ENCODE measurements at places on chromosomes 1 and 21.

DNA sequence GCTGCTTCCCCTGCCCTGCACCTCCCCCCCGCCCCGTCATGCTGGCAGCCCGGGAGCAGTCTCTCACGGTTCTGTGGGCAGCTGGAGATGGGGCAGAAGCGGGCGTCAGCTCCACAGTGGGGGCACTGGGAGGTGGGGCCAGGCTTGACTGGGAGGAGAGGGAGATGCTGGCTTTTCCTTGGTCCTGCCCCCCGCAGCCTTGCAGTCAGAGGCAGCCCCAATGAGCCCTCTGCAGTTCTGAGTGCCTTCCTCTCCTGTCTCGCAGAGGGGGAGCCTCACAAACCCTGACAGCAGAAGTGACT lies 21.7 kb downstream of the ARHGEF10L start:
- no peak for DNase-seq

GRCh38 chr1:112759228-112759627 lies 44.1 kb upstream of the PPM1J start:
- DNase-seq = no peak

DNA sequence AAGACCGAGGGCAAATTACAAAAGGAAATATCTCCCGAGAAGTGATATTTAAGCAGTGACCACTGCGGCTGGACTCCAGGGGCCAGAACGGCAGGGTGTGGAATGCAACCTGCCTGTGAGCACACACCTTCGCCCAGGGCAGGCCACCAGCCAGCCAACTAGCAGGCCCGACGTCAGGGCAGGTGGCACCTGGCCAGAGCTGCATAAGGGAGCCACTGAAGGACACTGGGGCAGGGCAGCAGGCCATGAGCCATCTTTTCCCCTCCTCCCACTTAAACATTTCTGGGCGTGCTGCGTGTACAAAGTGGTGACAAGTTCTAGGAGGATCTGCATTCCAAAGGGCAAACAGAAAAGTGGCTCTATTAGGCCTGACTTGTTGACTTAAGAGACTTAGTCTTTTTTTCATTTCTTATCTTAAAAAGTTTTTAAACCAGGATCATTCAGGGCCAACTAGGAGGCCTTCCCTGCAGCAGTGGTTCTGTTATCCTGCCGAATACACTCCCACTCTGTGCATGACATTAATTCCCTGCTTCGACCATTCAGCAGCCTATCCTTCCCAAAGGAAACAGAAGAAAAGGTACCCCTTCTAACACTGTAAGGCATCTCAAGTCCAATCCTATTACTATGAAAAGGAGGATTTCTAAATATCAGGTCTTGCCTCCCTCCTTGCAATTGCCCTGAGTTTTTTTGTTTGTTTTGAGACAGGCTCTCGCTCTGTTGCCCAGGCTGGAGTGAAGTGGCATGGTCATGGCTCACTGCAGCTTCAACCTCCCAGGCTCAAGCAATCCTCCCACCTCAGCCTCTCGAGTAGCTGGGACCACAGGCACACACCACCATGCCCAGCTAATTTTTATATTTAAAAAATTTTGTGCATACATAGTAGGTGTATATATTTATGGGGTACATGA lies 96.3 kb downstream of the BCAR3 start:
- no peak for DNase-seq

DNA sequence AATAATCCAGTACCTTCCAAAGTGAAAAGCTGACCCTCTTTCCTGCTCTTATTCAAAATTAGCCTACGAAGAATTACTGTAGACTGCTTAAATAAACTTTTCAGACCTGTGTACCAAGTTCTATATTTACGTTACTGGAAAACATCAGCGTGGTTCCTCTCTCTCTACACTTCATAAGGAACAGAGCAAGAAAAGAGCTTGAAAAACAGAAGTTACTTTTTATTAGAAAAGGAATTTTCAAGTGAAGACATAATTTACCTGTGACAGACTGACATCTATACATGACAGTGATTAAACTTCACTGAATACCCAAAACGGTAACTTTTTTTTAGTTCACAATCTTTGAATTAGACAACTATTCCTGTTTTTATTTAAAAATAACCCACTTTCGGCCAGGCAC lies 2.7 kb downstream of the ENAH start:
- DNase-seq = no peak

DNA sequence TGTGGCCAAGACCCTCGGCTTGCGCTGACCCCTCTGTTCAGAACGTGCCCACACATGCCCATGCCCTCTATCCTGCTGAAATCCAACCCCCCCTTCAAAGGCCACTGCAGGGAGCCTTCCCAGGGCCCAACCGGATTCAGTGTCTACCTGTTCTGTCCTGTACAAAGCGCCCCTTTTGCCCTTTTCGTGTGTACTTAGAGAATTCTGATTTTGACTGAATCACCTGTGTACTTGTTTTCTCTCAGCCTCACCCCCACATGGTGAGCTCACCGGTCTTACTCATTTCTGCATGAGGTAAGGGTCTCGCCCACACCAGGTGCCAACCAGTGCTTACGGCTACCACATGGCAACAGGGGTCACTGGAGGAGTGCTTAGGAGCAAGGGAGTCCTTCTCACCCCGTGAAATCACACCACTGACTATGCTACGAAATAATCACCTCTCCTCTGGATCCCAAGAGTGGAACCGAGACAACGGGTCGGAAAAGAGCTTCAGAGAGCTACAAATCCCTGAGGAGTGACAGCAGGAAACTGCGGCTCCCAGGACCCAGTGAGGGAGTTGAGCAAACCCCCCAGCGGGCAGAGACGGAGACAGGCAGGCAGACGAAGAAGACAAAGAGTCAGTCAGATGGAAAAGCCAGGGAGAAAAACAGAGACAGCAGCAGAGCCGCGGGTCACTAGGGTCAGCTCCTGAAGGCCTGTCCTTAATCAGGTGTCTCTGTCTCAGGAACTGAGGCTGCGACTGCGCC lies 2.1 kb upstream of the S100A2 start:
- DNase-seq = no peak

DNA sequence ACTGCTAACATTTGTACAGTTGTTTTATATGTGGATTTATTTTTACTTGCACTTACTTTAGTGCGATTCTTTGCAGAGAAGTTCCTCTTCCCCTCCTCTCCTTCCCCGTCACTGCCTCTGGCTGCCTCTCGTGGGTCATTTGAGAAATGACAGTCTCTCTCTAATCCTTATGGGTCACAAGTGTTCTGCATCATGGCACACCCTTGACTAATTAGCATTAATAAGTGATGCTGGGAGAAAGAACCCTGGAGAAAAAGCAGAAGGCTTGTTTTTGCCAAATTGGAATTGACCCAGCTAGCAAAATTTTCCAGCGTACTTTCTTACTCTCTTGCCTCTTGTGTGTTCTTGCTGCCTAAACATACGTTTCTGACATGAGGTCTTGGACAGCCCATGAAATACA lies 301.2 kb downstream of the DUSP10 start:
- DNase-seq = no peak

DNA sequence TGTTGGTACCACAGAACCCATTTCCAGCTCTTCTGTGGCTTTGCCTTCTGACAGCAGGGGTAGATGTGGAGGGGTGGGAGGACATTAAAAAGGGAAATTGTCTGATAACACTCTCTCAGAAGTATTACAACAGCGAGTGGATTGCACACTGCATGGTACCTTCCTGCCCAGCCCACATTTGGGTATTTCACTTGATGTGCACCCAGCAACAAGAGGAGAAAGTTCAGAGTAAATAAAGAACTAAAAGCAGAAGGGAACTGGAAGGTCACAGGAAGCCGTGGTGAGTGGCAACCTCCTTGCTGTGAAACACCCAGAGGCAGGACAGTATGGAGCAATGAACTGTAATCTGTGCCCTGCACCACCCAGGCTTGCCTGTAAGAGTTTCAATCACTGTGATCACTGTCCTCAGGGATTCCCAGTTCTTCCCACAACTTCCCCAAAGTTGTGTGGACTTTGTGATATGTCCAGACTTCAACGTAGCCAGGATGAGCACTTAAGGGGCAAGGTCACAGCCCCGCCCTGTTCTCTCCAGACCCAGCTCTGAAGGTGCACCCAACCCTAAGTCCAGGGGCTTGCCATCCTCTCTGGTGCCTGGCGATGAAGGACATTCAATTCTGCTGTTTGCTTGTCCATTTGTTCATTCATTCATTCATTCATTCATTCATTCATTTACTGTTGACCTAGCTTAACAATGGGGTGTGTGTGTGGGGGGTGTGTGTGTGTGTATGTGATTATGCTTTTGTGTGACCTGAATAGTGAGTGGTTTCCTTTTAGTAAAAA lies 18.7 kb upstream of the F5 start:
- no peak for DNase-seq

- no peak for DNase-seq
These were observed 15.3 kb upstream of the PGBD5 start for GRCh38 chr1:230441183-230442029.

DNA sequence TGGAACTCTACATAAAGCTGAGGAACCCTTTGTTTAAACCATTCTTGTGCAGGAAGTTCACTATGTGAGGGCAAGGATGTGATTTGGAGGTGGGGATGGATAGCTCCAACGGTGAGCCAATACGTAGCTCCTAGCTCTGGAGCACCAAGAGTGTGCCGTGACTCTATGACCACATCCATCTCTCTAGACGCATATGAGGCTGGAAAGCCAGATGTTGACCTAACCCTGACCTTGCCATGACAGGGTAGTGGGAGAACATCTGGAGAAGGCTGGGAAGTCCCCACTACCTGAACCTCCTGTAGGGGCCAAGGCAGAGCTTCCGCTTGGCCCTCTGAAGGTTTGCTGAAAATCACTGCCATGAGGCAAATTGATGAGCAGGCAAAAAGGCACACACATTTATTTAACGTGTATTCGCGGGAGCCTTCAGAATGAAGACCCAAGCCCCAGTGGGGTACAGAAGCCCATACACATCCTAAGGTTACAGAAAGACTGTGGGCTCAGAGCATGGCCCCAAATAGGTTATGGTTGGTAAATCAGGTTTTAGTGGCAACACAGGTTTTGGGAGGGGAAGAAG lies 43.4 kb downstream of the EIF2D start:
- DNase-seq = no peak

DNA sequence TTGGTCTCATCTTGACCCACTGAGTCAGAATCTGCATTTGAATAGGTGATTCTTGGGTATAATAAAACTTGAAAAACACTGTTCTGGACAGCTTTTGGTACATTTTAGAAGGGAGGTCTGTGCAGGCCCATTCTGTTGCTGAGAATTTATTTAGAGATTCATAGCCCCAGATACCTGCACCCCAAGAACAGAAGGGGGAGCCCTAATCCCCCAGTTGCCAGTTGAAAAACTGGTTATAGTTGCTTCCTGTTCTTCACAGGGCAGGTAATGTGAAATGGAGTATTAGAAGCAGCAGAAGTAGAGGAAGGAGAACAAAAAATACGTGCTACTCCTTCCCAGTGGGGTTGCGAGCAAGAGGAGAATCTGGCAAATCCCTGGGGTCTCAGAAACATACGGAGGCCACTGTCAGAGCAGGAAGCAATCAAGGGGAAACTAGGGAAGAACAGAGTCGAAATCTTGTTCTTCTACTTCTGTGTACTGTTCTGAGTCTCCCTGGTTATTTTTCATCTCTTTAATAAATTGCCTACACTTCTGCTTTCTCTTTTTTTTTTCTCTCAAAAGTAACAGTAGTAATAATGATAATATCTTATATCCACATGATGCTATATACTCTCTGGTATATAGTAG lies 4.6 kb upstream of the CLCA2 start:
- DNase-seq = no peak

GRCh38 chr21:25528515-25528914 lies 78.8 kb downstream of the MRPL39 start:
- no peak for DNase-seq

DNA sequence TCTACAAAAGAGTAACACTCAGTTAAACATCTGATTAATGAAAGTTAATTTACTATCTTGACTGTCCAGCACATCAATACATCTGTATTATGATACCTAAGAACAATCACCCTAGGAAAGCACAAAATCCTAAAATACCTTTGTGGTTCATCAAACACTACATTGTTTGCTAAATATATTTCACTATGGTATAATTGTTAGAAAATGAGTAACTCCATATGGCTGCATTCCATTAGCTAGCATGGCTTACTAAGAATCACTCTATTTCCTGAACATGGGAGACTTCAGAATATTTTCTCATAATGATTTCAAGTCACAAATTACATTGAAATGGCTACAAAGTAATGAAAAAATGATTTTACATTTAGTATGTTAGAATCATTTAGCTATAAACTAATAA lies 12.5 kb downstream of the TRMT1L start:
- no peak for DNase-seq

DNA sequence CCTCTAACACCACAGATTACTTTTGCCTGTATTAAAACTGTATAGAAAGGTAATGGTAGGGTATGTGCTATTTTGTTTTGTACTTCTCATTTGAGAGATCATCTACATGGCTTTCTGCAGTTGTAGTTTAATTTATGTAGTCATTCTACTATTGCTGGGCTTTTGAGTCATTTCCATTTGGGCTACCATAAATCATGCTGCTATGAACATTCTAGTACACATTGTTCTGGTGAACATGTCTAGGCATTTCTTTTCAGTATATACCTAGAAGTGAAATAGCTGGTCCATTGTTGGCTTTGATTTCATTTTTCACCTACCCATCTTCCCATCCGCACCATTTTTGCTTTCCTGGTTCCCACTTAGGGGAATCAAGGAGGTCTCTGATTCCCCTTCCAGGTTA lies 18.7 kb downstream of the EDN2 start:
- no peak for DNase-seq

DNA sequence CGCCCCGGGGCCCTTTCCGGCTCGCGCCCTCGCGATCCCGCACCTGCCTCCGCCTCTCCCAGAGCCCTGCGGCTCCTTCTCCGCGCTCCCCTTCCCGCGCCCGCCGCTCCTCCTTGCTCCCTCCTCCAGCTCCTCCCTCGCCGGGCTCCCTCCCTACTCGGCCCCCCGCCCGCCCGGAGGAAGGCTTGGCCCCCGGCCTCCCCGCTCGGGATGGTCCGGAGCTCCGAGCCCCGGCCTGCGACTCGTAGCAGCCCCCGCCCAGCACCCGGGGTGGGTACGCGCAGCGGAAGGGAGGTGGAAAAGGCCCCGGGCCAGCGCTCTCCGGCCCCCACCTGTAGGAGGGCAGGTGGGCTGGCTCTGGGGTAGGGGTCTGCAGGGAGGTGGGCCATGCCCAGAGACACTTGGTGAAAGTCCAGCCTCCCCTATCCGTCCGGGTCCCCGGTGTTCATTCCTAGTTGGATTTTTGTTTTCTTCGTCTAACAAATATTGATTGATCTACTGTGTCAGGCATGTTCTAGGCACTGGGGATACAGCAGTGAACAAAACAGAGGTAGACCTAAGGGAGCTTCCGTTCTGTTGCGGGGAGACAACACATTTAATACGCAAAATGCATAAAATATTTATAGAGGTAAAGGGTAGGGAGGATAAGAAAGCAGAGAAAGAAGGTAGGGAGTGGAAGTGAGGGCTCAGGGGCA lies at the start of gene HTR1D:
Gene HTR1D (minus strand): TSS at position 82 of the 695 bp plus-strand sequence. CDS start 23,283 bp downstream, outside the sequence.
- DNase-seq = no peak

- no peak for DNase-seq
These were observed 165.9 kb downstream of the HLX start for GRCh38 chr1:221045151-221045550.

GRCh38 chr1:161772397-161772796 lies 6.3 kb downstream of the ATF6 start:
- DNase-seq = no peak

GRCh38 chr1:78561856-78562255 lies 58.4 kb upstream of the IFI44L start:
- DNase-seq = no peak
